Calu3 (cell line): ENCODE measurements at places on chromosomes 4 and X.

DNA sequence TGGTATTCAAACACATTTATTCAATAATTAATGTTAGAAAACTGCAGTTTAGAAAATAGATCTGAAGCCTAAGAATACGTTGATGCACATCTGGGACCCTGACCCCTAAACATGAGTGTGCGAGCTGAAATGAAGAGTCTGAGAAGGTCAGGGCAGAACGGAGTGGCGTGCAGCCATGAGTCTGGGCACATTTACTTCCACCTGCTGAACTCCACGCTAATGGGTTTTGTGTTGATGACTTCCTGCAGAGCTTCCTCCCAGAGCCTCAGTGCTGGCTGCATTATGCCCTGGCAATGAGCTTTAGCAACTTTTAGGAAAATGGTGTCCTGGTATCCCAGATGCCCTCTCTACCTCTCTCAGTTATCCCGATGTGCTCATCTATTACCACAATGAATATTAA is 53.1 kb downstream of the FAM114A1 start:
- no peak overlapping the region for H3K4me3 ChIP-seq
- no peak overlapping the region for H3K27ac ChIP-seq
- H3K4me1 ChIP-seq = no peaks in the 10 kb centered on the region
- H3K27me3 ChIP-seq = no peaks in the 10 kb centered on the region

DNA sequence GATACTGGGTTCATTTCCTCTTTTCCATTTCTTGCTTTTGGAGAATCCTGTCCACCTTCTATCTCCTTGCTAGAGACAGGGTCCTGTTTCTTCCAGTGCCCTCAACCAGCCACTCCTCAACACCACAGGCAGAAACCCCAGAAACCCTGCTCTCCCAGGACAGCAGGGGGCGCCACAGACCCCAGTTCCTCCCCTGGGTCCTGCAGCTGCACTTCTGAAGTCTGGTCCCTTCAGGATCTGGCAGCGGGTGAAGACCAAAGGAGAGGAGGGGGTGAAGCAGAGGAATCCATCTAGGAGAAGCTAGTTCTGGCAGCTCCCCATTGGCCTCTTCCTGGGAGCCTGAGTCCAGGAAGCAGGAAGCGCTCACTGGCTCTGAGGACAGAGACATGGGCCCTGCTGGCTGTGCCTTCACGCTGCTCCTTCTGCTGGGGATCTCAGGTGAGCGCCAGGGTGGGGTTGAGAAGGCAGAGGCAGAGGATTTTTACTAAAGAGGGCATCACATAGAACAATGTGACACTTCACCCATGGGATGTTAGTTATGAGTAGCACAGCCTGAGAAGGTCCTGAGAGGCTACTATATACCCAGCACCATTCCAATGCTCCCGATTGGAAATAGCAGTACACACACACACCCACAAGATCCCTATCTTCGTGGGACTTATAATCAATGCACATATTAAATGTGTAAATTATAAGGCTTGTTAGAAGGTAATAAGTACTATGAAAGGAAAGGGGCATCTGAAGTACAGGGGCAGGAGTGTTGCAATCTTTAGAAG is at the start of gene PRSS48:
Gene PRSS48 (plus strand): TSS at position 375 of the 776 bp plus-strand sequence. CDS start 12 bp downstream, at position 387.
- H3K27ac ChIP-seq = no peak within 1 kb of the TSS
- peak; percentile 73 for DNase-seq

- no peaks in the 10 kb centered on the region for H3K36me3 ChIP-seq
- no peaks in the 10 kb centered on the region for H3K4me1 ChIP-seq
- H3K27ac ChIP-seq = no peak overlapping the region
- no peak for DNase-seq
Measured at GRCh38 chr4:8745826-8746225, 125.8 kb downstream of the HMX1 start.

DNA sequence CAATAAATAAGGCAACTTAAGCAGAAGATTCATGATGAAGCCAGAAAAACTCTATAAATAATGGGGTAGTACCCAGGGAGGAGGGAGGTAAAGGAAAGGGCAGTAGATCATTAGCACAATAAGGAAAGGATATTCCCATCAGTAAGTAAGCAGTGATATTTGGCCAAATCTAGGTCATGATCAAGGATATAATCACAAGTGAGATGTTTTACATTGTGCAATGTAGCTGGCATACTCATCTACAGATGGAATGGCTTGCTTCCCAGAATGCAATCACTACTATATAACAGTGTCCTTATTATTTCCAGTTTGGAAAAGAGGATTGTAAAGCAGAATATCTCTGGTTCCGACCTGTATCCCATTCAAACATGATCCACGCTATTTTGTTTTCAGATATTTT is 483.4 kb downstream of the RPA4 start:
- H3K27ac ChIP-seq = no peak overlapping the region
- no peak for DNase-seq
- H3K27me3 ChIP-seq = no peaks in the 10 kb centered on the region
- H3K4me1 ChIP-seq = no peaks in the 10 kb centered on the region

GRCh38 chr4:185202984-185203485 is 765 bp downstream of the CFAP97 start:
- peaks cover 41% of the 10 kb centered on the region for H3K36me3 ChIP-seq
- H3K27me3 ChIP-seq = no peaks in the 10 kb centered on the region
- no peak for DNase-seq

DNA sequence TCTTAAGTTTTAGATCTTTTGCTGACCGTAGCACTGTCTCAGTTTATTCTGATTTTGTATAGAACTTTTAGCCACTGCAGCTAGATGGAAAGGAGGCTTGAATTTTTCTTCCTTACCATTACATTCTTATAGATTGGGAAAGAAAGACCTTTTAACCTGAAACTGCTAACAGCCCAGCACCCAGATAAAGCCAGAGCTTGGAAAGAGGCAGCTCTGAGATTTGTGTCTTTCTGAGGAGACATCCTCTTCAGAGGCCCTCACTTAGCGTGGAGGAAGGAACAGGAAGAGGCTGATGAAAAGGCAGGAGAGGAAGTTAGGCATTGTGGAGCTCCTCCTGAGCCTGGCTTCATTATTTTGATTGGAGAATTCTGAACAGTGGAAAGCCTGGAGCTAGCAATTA is 35.1 kb downstream of the ATG4A start:
- no peak overlapping the region for H3K4me3 ChIP-seq
- DNase-seq = no peak
- H3K27me3 ChIP-seq = no peaks in the 10 kb centered on the region
- no peaks in the 10 kb centered on the region for H3K4me1 ChIP-seq

DNA sequence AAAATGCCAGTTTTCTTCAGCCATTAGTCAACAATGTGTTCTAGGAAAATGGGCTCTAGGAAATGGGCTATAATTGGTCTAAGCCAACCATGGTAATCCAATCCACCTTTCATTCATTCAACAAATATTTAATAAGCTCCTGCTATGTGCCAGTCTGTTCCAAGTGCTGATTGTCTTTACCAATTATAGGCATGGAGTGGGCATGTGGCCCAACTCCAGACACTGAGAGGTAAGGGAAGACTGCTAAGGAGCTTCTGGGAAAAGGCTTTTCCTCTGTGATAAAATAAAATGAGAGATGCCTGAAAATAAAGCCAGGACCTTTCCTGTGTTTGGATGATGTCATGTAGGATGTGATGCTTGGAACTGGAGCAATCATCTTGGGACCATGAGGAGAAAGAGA is 43.3 kb downstream of the HOPX start:
- no peak overlapping the region for H3K27ac ChIP-seq
- no peak for DNase-seq

- no peaks in the 10 kb centered on the region for H3K27me3 ChIP-seq
- DNase-seq = no peak
- H3K36me3 ChIP-seq = no peaks in the 10 kb centered on the region
- peaks cover 12% of the 10 kb centered on the region for H3K4me1 ChIP-seq
Measured at GRCh38 chr4:147546349-147546748, 65.5 kb downstream of the EDNRA start.
